ENCODE measurements at places on chromosomes 1 and 21.

- no peak for DNase-seq
Observed at GRCh38 chr1:18739897-18740296, 109.3 kb downstream of the PAX7 start.

DNA sequence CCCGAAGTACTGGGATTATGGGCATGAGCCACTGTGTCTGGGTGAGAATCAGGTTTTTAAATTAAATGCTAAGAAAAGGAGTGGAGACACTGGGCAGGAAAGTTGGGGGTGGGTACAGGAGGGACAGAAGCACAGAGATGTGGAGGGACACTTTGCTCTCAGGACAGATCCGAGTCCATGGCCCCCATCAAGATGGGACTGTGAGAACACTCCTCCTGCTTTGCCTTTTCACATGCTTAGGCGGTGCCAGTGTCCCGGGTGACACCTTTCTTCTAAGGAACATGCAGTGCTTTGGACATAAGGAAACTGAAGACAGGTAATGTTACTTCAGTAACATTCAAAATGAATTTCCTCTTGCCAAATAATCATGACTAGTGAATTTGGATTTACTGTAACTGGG, 16.7 kb downstream of the SLC25A33 start:
- no peak for DNase-seq

DNA sequence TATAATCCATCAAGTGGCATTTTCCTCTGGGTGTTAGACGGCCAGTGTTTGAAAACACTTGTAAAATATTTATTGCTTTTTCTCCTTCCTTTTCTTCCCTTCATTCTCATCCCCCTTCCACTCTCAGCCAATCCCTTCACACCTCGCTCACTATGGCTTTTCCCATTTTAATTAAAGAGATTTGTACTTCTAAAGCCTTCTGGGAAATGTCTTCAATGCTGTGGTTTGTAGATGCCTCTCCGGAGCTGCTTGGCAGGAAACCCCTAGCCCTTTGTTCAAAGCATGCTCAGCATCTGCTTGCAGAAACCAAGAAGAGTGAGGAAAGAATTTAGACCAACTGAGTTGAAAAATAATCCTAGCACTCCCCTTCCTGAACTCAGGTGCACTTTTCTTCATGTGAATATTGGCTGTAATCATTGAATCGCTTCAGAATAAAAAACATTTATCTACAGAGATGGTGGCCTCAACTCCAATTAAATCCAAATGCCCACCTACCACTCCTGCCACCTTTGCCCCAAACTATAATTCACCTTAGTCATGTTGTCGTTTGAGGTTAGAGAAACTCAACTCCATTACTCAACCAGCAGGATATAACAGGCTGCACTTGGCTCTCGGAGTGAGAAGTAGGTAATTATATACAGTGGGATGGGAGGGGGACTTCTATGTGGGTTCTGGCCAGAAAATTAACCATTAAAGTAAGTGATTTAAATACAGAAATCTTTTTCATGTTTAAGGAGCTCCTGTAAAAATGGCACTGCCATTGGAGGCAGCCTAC, 659.4 kb upstream of the CAMK1G start:
- DNase-seq = no peak

DNA sequence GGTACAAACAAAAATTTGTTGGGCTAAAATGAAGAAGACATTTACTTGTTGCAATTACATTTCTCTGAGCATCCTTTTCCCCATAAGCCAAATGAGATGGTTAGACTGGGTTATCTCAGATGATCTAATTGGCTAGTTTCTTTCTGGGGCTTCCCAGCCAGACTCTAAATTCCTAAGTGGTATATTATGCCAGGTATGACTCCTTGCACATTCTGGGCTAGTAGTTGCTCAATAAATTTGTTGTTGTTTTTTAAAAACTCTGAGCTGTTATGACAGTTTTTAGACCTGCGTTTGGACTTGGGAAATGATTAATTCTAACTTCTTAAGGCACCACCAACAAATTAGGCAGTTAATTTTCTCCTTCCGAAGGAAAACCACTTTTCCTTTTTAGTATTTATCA, 66.1 kb downstream of the UCK2 start:
- no peak for DNase-seq

DNA sequence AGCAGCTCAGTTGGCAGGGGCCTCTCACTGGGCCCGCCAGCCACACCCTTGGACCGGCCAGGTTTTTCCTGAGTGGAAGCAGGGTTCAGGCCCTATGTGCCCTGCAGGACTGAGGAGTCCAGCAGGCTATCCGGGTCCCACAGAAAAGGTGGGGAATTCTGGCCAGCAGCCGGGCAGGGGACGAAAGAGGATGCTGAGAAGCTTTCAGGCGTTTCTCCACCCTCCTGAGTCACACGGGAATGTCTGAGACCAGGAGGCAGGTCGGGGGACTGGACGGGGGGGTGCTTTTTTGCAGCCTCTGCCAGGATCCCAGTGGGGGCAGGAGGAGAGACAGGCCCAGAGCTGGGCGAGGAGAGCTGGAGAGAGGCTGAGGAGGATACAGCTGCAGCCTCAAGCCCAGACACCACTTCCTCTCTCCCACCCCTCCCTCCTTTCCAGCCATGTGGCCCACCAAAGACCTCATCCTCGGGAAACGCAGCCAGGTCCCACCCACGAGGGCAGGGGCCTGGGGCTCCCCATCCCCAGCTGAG, 105.4 kb downstream of the SPSB1 start:
- no peak for DNase-seq

GRCh38 chr21:29669416-29669815, 270.4 kb downstream of the GRIK1 start:
- DNase-seq = no peak

DNA sequence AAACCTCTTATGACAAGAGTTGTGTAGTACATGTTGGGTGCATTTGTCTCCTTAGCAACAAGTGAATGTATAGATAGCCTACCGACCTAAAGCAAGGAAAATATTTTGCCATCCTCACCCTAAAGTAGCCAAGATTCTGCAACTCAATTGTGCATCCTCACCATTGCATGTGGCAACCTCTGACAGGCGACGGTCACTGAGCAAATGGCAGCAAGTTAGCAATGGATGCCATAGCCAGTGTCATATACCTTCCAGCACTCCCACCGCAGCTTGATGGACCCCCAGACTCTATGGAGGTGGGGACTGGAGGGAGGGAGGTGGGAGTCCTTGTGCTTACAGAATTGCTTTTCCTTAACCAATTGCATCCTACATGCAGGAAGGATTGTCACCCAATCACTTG, 17.0 kb downstream of the PROX1 start:
- DNase-seq = no peak

DNA sequence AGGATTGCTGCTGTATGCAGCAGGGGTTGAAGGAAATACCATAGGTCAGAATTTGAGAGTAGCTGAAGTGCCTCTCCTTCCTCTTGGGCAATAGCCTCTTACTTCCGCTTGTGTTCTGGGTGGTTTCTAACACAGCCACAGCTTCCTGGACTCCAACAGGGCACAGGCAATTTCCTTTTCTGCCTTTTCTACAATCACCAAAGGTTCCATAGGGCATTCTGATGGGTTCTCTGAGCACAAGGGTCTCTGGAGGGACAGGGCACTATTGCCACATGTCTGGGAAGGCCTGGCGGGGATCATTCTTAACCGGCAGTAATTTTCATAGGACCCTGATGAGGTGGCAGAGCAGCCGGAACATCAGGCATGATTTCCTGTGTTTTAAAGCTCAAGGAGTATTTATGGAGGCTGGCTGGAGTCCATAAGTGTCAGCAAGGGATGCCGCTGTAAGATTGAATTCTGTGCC, 5.5 kb upstream of the AGTRAP start:
- no peak for DNase-seq

DNA sequence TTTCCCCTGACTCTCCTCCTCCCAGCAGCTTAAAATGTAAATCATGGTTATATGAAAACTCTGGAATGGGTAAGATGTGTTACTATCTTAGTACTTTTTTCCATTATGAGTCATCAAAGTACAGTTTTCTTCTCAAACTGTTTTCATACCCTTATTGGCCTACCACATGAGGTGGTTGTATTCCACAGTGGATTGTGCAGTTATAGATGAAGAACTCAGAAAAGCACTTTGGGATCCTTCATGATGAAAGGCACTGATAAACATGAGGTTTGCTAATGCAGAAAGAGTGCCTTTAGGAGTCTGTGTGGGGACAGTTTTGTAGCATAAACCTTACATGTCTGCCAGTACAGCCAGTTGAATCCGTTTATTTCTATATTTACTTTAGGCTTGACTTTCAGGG, 32.0 kb upstream of the MYOCOS start:
- no peak for DNase-seq

DNA sequence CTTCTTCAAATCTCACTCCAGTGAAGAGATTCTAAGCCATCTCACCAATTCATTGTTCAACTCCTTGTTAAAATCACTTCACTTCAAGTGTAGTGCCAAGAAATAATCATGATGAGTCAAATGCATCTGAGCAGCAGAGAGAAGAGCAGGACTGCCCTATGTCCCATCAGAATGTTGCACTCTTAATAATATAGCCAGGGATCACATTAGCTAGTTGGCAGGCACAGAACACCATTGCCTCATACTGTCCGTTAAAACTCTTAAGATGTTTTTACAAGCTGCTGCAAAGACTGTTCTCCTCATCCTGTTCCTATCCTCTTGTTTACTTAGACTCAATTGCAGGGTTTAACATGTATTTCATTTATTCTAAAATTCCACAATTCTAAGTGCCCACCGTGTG, 432.9 kb downstream of the PLPP3 start:
- DNase-seq = peak; percentile 93

DNA sequence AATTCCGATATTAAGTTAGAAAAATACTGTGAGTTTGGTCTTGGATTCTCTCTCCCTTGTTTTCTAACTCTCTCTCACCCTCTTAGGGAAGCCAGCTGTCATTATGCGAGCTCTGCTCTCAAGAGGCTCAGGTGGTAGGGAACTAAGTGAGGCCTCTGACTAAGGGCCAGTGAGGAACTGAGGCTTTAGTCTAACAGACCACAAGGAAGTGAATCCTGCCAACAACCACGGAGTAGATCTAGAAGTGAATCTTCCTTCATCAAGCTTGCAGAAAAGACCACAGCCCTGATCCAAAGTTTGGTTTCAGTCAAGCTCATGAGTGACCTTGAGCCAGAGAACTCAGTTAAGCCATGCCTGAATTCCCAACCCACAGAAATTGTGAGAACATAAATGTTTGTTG, 180.1 kb upstream of the PRMT6 start:
- DNase-seq = no peak

DNA sequence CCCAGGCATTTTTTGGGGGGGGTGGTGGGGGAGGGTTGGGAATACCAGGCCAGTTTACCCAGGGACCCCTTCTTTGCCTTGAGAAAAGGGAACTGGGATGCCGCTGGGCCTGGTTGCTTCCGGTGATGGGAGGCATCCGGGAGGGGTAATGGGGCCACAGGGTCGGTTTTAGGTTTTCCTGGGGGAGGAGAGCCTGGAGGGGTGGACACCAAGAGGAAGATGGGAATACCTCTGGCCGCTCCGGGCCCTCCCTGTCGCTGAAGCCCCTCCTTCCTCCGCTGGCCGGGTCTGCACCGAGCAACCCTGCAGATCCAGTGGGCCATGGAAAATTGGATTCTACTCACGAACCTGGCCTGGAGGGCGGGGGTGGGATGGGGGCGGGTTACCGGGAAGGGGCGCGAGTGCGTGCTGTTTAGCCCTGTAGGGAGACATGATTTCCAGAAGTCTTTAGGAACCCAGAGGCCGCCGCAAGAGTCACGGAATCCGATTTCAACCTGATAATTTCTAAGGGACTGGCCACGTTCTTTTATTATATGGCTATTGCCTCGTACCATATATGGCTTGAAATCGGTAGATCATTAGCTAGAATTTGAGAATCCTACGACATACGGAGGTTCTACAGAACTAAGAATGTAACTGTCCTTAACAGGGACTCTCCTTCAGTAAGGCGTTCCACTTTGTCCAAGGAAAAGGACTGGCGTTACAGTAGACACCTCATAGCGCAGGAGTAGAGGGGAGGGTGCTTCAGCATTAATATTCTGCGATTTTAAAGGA, 749 bp downstream of the AKIRIN1 start:
- DNase-seq = no peak

DNA sequence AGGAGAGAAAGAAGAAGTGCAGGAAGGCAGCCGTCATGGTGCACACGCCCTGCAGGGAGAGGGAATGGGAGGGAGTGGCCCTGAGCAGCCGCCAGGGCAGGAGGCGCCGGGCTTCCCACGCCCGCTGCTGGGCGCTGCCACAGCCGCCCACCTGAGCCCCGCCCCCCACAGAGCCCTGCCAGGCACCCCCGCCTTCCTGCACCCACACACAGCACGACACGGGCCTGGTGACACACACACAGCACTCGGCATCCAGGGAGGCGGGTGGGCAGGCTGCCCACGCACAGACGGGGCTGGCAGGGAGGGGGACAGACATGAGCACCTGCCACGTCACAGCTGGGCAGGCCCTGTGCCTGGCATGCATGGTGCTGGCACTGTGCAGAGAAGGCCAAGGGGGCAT, 27.5 kb downstream of the ADGRB2 start:
- DNase-seq = no peak

- no peak for DNase-seq
Observed at GRCh38 chr1:174408146-174408545, 39.6 kb upstream of the GPR52 start.

Data from vagina (tissue), 2 donors.